Chondrocyte (in vitro differentiated cells): ENCODE measurements at places on chromosomes 7 and 10. TPM values are rescaled to one million over a fixed set of nuclear protein-coding genes. Genes with fewer than 3 reads are reported as not detected.
A peak's percentile ranks its signal among the peaks of the same experiment; 100 is the strongest.

DNA sequence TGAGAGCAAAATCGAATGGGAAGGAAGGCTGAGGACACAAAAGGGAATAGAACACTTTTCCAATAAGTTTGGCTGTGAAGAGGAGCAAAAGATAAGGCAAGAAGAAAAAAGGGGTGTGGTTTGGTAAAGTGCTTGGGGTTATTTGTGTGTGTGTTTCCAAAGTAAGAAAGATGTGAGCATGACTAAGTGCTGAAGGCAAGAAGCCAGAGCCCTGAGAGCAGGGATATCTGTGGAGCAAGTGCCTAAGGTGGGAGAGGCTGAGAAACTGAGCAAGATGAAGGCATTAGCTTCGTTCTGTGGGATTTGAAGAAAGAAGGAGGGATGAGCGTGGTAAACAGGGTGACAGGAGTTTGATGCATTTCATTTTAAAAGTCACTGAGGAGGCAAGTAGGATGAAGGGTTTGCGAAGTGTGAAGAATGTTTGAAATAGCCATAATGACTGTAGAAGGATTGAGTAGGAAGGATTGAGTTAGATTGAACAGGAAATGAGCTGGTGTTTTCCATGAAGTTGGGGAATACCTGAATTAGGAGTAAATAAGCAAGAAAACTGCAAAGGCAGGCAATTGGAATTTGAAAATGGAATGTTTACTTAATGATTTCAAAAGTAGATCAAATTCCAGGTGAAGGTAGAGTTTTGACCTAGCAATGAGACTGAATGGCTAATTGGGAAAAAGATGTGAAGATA lies 19.9 kb upstream of the SP4 start:
- no peak overlapping the region for H3K4me3 ChIP-seq
- peaks cover 18% of the 10 kb centered on the region for H3K27me3 ChIP-seq
- H3K36me3 ChIP-seq = no peaks in the 10 kb centered on the region
- H3K4me1 ChIP-seq = no peaks in the 10 kb centered on the region
- no peak for DNase-seq
- no peak overlapping the region for H3K27ac ChIP-seq

- no peak overlapping the region for H3K4me3 ChIP-seq
- H3K27me3 ChIP-seq = no peaks in the 10 kb centered on the region
- H3K36me3 ChIP-seq = peaks cover 48% of the 10 kb centered on the region
- peak overlapping the region; percentile 42 for H3K27ac ChIP-seq
These were observed 30.0 kb downstream of the LAMB1 start for GRCh38 chr7:107972941-107973376.

- no peaks in the 10 kb centered on the region for H3K27me3 ChIP-seq
- no peaks in the 10 kb centered on the region for H3K36me3 ChIP-seq
- peak overlapping the region; percentile 79 for H3K27ac ChIP-seq
- peaks cover 25% of the 10 kb centered on the region for H3K4me1 ChIP-seq
- no peak for DNase-seq
These were observed 11.1 kb upstream of the HERPUD2 start for GRCh38 chr7:35705932-35706461.

RNF32 gene
- 0.52 to 1.9 TPM (median 1.2 TPM) in 3 replicates for total RNA-seq

DNA sequence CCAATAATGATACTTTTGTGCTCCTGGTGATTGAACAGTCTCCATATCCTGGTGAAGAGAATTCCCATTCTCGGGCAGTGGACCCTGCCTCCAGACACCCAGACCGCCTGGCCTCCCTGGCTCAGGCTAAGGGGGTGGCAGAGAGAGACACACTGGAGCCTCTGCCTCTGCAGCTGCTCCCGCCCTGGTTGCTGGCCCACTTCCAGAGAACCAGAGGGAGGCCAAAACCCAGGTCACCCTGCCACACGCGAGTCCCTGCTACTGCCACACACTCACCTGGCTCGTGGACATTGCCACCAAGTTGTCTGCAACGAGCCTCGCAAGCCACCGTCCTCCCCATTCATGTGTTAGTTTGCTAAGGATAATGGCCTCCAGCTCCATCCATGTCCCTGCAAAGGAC lies 221.8 kb downstream of the HPSE2 start:
- peak; percentile 74 for DNase-seq
- H3K4me1 ChIP-seq = no peaks in the 10 kb centered on the region
- H3K4me3 ChIP-seq = no peak overlapping the region
- H3K27ac ChIP-seq = no peak overlapping the region
- no peaks in the 10 kb centered on the region for H3K27me3 ChIP-seq

DNA sequence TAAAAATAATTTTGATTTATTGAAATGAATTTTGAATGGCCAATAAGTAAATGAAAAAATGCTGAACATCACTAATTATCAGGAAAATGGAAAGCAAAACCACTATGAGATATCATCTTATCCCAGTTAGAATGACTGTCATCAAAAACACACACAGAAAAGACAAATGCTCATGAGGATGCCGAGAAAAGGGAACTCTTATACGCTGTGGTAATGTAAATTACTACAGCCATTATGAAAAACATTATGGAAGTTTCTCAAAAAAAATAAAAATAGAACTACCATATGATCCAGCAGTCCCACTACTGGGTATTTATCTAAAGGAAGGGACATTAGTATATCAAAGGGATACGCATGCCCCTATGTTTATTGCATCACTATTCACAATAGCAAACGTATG lies 15.8 kb downstream of the SCIN start:
- H3K4me1 ChIP-seq = peaks cover 10% of the 10 kb centered on the region
- no peak overlapping the region for H3K4me3 ChIP-seq
- H3K36me3 ChIP-seq = no peaks in the 10 kb centered on the region
- H3K27me3 ChIP-seq = no peaks in the 10 kb centered on the region

GRCh38 chr7:51014811-51015210 lies 232.1 kb upstream of the GRB10 start:
- DNase-seq = no peak
- no peak overlapping the region for H3K27ac ChIP-seq
- no peak overlapping the region for H3K4me3 ChIP-seq

DNA sequence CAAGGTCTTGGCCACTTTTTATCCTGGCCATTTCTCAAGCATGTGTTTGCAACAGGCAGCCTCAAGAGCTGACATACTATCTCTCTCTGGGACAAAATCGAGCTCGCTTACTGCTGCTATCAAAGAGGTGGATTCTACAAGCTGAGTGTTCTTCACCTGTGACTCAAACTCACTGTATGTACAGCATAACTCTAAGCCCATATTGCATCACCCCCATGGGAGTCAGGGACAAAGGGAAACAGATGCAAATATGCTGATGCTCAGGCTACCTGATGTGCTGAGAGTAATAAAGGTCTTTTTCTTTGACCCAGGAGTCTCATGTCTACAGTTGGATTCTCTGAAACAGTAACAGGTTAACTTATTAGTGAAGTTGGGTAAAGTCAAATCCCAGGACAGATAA lies 45.2 kb downstream of the PCLO start:
- H3K36me3 ChIP-seq = peaks cover 8% of the 10 kb centered on the region
- H3K27ac ChIP-seq = no peak overlapping the region
- H3K4me1 ChIP-seq = peaks cover 13% of the 10 kb centered on the region
- no peak for DNase-seq
- no peak overlapping the region for H3K4me3 ChIP-seq

GRCh38 chr10:17348501-17349349 lies 105.7 kb downstream of the ST8SIA6 start:
- H3K27me3 ChIP-seq = peaks cover 29% of the 10 kb centered on the region
- no peak for DNase-seq
- H3K36me3 ChIP-seq = no peaks in the 10 kb centered on the region
- H3K4me3 ChIP-seq = peak overlapping the region; percentile 40
- H3K27ac ChIP-seq = peak overlapping the region; percentile 19

- peaks cover 6% of the 10 kb centered on the region for H3K36me3 ChIP-seq
- H3K27me3 ChIP-seq = no peaks in the 10 kb centered on the region
- H3K4me3 ChIP-seq = no peak overlapping the region
These were observed 25.3 kb downstream of the DENND11 start for GRCh38 chr7:141676618-141677017.

DNA sequence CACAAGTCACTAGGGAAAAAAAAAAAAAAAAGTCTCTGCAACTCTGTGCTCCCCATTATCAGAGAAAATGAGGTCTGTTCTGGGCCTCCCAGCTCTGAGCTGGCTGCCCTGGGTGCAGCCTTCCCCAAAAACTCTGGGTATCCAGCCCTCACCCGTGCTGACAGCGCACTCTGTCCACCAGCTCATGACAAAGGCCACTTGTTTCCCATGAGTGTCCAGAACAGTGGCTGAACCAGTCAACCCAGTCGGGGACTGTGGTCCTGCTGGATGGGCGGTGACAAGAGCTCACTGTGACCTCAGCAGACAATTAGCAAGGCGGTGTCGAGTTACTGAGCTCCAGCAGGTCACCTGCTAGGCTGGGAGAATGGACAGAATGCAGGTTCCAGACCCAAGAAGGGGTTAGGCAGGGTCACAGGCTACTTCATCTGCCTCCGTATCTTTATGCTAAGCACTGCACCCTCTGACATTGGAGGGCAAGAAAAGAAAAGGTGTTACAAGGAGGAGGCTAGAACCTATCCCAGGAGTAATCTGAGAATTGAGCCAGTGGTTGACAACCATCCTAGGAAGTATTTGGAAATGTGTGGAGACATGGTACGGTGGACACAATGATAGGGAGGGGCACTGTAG lies 37.2 kb downstream of the DLG5 start:
- H3K27ac ChIP-seq = peak overlapping the region; percentile 22
- no peaks in the 10 kb centered on the region for H3K36me3 ChIP-seq
- no peak overlapping the region for H3K4me3 ChIP-seq
- H3K4me1 ChIP-seq = peaks cover 31% of the 10 kb centered on the region
- no peak for DNase-seq
- H3K27me3 ChIP-seq = no peaks in the 10 kb centered on the region

GRCh38 chr7:142890874-142891485 lies 5.4 kb upstream of the TRPV6 start:
- DNase-seq = no peak
- H3K36me3 ChIP-seq = no peaks in the 10 kb centered on the region
- peaks cover 16% of the 10 kb centered on the region for H3K27me3 ChIP-seq
- H3K4me3 ChIP-seq = no peak overlapping the region

MYO1G gene
- total RNA-seq = 0.05 to 0.36 TPM in 2 of 3 replicates, not detected in the other

GRCh38 chr10:31574577-31574976 lies 255.6 kb downstream of the ZEB1 start:
- H3K4me1 ChIP-seq = no peaks in the 10 kb centered on the region
- DNase-seq = no peak
- H3K36me3 ChIP-seq = peaks cover 4% of the 10 kb centered on the region
- H3K4me3 ChIP-seq = no peak overlapping the region
- no peak overlapping the region for H3K27ac ChIP-seq

FEZF1 gene
- total RNA-seq = not detected in 3 replicates

DNTT gene
- not detected in 3 replicates for total RNA-seq

LRRC18 gene
- not detected in 3 replicates for total RNA-seq

BAIAP2L1 gene
- 8.7 to 12.4 TPM (median 11.9 TPM) in 3 replicates for total RNA-seq

- peak overlapping the region; percentile 78 for H3K27ac ChIP-seq
- peaks cover 17% of the 10 kb centered on the region for H3K4me1 ChIP-seq
- H3K36me3 ChIP-seq = no peaks in the 10 kb centered on the region
- peak overlapping the region; percentile 65 for H3K4me3 ChIP-seq
- H3K27me3 ChIP-seq = no peaks in the 10 kb centered on the region
These were observed 874 bp downstream of the BAIAP2L1 start for GRCh38 chr7:98399890-98400541.

DNA sequence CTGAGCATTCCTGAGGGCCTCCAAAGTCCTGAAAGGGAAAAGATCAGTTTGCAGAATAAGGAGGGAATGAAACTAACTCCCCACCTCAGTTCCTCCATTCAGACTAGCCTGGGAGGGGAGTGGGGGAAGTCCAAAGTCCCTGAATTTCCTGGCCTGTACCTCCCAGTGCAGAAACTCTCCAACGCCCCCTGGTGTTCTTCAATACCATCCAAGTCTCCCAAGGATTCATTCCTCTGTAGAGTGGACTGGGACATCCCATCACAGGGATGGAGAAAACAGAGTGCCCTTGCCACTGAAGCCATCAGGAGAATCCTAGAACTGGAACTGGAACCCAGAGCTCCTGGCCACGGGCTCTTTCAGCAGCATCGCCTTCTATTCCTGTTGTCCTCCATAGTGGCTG lies 1.6 kb upstream of the COL13A1 start:
- H3K27me3 ChIP-seq = no peaks in the 10 kb centered on the region
- peak overlapping the region; percentile 38 for H3K27ac ChIP-seq
- DNase-seq = no peak

GRCh38 chr10:30873411-30873810 lies 158.3 kb downstream of the ZNF438 start:
- DNase-seq = no peak
- H3K4me1 ChIP-seq = no peaks in the 10 kb centered on the region
- no peak overlapping the region for H3K27ac ChIP-seq
- H3K4me3 ChIP-seq = no peak overlapping the region

CFAP46 gene
- total RNA-seq = 0.49 to 0.92 TPM (median 0.89 TPM) in 3 replicates

CTAGE4 gene
- 0.47 TPM in 1 of 3 replicates, not detected in the others for total RNA-seq

- H3K27ac ChIP-seq = peak overlapping the region; percentile 64
- peaks cover 26% of the 10 kb centered on the region for H3K4me1 ChIP-seq
- no peak for DNase-seq
- H3K4me3 ChIP-seq = peak overlapping the region; percentile 85
- no peaks in the 10 kb centered on the region for H3K27me3 ChIP-seq
These were observed 1.3 kb downstream of the C10orf95 start for GRCh38 chr10:102450124-102450373.

NKX2-3 gene
- not detected in 3 replicates for total RNA-seq

SFRP4 gene
- total RNA-seq = 0.25 to 0.75 TPM (median 0.41 TPM) in 3 replicates

ARHGEF35 gene
- 0.75 to 2.7 TPM (median 2.0 TPM) in 3 replicates for total RNA-seq
